ENCODE measurements at places on chromosomes 4 and X.

GRCh38 chr4:180518906-180519305 lies 1724.3 kb upstream of the TENM3 start:
- DNase-seq: no peak

DNA sequence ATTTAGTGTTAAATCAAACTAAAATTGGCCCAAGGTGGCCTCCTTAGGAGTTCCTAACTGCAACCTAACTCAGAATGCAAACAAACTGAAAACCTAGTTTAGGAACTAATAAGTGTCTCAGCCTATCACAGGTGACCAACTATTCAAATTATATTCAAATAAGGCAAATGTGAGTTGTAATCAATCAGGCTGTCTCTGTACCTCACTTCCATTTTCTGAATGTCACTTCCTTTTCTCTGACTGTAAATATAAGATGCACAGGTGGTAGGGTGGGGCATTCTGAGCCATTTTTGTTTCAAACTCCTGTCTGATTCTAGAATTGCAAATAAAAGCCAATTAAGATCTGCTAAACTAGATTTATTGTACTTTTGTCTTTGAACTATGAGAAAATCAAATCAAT lies 401.5 kb downstream of the PPP3CA start:
- DNase-seq: no peak

GRCh38 chr4:11843340-11843739 lies 414.6 kb upstream of the HS3ST1 start:
- DNase-seq: no peak

GRCh38 chrX:136780763-136781162 lies at the start of gene ARHGEF6:
ARHGEF6 (minus strand) TSS chrX:136780932; CDS start chrX:136780882, 50 bp downstream.
- no peak for DNase-seq
